ENCODE measurements at places on chromosomes 13 and 19.
A peak's percentile ranks its signal among the peaks of the same experiment; 100 is the strongest.

DNA sequence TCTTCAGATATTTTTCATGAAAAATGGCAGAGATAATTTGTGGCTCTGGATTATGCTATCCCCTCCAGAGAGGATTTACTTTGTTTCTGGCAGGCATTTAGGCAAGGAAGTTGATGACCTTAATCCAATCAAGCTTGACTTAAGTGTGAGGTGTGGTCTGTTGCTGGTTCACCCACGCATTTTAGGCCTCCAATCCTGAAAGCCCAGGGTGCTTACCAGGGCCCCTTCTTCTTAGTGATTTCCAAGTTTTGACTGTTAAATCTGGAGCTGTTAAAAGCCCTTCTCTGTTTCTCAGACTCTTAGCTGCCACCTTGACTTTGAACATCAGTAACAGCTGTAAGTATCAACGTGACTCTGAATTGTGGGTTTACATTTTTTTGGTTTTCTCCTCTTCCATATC is 161.8 kb downstream of the DNAJC15 start:
- DNase-seq, result no peak

GRCh38 chr13:99265821-99266426 is 7.7 kb upstream of the GPR18 start:
- peak; percentile 43 for DNase-seq

GRCh38 chr13:30572859-30573275 is 44.9 kb upstream of the USPL1 start:
- peak; percentile 41 for DNase-seq

DNA sequence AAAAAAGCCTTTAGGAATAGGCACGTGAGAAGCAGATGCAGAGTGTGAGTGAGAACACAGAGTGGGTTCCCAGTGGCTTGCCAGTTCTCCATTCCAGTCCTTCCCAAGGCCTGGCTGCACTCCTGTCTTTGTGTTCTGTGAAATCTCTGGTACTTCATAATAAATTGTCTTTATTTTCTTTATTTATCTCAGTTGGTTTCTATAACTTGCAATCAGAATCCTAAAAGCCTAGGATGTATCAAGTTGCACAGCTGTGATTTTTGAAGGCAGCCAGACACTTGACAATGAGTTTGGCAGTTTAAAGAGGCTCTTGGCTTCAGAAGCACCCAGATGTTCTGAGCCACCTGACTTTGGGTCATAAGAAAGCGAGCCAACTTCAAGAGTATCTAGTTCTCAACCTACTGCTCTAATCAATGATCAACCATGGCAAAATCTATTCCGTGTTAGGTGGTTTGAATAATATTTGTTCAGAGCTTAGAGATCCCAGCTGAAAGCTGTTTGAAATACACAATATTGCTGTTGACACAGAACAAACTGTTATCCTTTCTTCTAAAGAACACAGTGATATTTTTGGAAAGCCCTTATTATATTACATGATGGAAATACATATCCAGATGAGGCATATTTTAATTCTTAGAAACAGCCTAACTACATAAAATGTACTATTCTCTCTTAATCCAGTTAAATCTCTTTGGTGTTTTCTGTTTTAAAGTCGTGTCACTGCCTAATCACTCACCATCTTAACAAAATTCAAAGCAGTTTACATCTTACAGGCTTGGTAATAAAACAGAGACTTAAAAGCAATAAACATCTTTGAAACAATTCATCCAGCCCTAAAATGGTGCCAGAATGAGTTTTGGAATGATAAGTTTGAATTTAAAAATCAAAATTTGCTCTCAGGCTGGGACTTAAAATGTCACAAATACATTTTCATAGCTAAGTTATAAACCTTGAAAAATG is 483.0 kb upstream of the NBEA start:
- DNase-seq, result no peak

GRCh38 chr13:112715715-112716460 is 26.1 kb downstream of the ATP11A start:
- no peak for DNase-seq

DNA sequence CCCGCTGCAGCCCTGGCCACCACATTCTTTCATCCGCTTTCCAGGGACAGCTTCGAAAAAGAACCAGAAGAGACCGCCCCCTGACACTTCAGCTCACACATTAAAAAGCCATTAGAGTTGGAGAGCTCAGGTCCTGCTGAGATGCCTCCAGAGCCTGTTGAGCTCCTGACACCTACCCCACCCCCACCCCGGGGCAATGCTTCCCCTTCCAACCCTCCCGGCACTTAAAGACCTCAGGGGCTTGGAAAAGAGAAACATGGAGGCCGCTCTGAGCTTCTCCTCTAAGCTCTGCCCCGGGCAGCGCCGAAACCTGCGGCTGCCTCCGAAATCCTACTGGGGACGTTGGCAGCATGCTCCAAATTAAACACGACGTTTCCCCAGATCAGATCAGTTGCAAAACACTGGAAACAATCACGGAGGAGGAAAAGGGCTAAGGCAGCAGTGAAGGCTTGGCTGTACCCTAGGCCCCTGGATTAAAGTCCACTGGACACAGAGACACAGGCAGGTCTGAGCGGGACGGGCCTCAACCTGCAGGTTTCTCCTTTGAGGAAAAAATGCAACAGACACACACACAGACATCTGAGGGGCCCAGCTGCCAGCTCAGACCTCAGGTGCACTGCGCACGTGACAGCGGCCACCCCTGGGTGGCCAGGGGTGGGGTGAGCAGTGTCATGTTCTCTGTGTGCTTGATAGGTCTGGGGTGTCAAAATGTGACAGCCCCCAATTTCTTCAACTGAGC is 9.6 kb downstream of the SH3GL1 start:
- no peak for DNase-seq

DNA sequence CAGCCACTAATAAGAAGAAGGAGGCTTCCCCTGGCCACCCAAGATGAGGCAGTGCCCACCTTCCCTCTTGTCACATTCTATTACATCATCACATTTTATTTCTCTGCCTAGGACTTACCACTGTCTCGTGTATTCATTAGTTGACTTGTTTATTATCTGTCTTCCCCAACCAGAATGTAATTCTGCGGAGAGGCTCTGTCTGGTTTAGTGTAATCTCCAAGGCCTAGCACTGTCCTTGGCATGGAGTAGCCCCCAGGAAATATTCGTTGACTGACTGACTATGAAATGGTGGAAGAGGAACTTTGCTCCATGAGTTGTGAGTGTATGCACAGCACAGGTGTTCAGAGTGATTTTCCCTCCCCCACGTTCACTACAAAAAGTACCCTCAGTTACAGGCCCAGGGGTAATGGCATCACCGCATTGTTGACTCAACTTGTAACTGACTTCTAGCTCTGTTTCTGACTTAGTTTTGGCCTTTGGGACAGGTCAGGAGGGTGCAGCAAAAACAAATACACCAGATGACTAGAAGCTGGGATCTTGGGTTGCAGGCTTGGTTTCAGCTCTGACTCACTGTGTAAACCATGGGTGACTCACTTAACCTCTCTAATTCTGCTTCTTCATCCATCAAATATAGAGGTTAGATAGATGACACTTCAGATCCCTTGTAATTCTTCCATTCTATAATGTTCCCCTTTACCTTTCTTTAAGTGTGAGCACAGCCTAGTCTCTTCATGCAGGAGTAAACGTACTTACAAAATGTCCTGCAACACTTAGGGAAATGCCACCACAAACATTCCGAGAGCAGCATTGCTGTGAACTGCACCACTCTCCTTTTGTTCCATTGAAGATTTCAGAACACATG is 229.7 kb downstream of the KCNRG start:
- DNase-seq, result peak; percentile 69

GRCh38 chr19:55621673-55622231 is 2.6 kb downstream of the ZNF784 start:
- no peak for DNase-seq

DNA sequence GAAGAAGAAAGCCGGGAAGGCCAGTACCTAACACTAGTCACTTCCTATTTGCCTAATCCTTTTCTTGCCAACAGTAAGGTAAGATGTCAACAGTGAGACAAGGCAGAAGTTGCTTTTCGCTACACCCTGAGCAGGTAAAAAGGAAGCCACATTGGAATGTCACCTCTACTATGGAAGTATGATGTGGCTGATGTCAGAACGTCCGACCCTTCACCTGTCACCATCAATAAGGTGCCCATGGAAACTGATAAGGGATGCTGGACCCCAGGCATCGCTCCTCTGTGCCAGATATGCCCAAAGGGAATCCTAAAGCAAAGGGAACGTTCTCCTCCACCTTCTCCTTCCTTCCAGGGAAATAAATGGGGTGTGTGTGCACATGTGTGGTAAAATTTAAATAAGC is 34.3 kb downstream of the COL4A1 start:
- DNase-seq, result no peak

GRCh38 chr19:45298264-45298663 is 24.4 kb downstream of the CKM start:
- no peak for DNase-seq

GRCh38 chr13:75357576-75358289 is 124.2 kb downstream of the TBC1D4 start:
- peak; percentile 45 for DNase-seq

DNA sequence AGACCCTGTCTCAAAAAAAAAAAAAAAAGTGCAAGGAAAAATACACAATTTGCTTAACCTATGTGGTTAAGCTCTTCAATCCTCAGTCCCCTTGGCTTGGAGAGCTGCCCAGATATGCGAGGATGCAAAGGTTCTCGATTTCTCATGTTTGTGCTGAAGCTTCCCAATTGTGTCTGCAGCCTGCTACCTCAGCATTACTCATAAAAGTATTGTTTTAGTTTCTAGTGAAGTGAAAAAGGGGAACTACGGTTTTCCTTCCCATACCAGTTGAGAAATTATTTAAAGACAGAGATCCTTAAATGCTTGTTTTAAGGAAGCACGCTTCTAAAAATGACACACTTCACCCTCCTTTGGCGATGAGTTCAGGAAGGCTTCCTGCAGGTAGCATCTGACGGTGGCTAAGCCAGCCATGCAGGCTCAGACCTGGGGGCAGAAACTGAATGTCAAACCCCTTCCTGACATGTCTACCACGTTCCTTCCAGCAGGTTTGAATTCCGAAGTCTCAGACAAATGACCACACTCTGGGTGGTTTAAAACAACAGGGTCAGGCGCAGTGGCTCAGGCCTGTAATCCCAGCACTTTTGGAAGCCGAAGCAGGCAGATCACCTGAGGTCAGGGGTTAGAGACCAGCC is 47.9 kb downstream of the RUBCNL start:
- no peak for DNase-seq

GRCh38 chr19:46218160-46218559 is 11.4 kb upstream of the IGFL1 start:
- DNase-seq, result no peak

GRCh38 chr13:85798556-85798955 is 663 bp downstream of the SLITRK6 start:
- DNase-seq, result no peak

DNA sequence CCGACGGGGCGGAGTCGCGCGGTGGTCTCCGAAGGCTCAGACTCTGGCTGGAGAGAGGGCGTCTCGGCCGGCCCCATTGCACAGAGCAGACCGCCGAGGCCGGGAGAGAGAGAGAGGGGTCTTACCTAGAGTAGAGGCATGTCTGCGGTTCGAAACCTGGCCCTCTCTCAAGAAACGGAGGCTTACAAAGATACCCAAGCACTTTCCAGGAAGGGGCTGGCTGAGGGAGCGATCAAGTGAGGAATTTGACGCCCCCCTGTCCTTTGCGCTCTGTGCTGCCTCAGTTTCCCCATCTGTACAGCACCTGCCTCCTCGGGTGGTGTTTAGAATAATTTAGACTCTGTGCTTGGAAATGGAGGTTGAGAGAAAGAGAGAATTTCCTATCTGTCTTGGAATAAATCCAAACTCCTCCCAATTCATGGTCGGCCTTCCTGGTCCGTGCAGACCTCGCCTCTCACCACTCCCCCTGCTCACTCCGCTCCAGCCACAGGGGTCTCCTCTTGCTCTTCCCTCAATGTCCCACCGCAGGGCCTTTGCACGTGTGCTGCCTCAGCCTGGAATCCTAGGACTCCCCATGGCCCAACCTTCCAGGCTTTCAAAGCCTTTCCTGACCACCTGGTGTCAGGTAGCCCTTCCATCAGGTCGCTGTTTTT is 658 bp upstream of the ISOC2 start:
- no peak for DNase-seq

- DNase-seq, result peak; percentile 24
Measured at GRCh38 chr19:4988770-4989251, 19.9 kb downstream of the KDM4B start.

DNA sequence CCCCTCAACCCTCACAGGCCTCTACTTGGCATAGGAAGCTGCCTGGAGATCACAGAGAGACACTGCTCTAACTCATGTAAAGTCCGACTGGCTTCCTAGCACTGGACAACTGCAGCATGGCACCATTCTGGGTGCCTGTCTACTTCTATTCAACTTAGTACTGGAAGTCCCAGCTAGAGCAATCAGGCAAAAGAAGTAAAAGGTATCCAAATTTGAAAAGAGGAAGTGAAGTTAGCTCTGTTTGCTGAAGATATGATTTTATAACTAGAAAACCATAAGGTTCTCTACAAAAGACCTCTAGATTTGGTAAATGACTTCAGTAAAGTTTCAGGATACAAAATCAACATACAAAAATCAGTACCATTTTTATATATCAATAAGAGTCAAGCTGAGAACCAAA is 1017.6 kb downstream of the PCDH9 start:
- no peak for DNase-seq

DNA sequence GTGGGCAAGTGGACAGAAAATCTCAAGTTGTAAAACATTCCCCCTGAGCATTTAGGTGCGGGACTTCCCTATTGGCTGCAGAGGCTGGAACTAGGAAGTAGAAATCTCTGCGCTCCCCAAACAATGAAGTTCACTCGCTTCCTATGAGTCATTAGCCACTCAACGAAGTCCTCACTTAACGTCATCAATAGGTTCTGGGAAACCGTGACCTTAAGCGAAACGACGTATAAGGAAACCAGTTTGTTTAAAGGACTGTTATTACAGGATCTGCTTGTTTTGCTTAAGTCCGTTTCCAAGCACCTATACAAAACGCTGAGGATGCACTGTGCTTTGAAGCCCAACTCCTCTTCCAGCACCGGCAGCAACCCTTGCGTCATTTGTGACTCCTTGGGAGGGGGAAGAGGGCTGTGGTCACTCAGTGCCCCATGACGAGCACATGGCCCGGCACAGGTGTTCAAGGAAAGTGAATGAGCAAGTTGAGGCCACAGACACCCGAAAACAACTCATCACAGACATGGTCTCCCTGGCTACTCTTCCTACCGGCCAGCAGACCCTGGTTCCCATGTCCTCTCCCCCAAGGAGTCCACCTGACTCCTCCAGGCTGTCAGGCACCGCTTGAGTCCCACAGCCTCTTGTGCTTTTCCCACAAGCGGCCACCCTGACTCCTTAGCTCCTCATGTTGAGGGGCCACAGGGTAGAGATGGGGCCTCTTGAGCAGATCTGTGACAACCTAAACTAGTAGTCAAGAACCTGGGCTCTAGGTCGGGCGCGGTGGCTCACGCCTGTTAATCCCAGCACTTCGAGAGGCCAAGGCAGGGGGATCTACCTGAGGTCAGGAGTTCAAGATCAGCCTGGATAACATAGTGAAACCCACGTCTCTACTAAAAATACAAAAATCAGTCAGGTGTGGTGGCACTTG is 4.8 kb downstream of the RPS16 start:
- no peak for DNase-seq
